Naive thymus-derived CD4-positive, alpha-beta T cell (primary cell): ENCODE measurements at places on chromosomes 16 and 17.

- no peaks in the 10 kb centered on the region for H3K36me3 ChIP-seq
- H3K4me1 ChIP-seq, result no peaks in the 10 kb centered on the region
- H3K27me3 ChIP-seq, result no peaks in the 10 kb centered on the region
- H3K4me3 ChIP-seq, result no peak overlapping the region
- DNase-seq, result no peak
Measured at GRCh38 chr16:63689068-63689467, 1432.8 kb downstream of the CDH11 start.

DNA sequence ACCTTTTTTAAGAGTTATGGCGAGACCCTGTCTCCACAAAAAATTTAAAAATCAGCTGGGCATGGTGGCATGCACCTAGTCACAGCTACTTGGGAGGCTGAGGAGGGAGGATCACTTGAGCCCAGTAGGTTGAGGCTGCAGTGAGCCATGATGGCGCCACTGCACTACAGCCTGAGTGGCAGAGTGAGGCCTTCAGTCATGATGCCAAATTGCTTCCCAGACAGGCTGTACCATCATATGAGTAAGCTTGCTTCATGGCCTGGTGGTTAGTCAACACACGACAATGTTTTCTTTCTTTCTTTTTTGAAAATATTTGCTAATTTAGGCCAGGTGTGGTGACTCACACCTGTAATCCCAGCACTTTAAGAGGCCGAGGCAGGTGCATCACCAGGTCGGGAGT, 12.5 kb downstream of the NTAN1 start:
- no peaks in the 10 kb centered on the region for H3K4me1 ChIP-seq
- DNase-seq, result no peak
- peaks cover 5% of the 10 kb centered on the region for H3K36me3 ChIP-seq
- no peak overlapping the region for H3K27ac ChIP-seq
- H3K4me3 ChIP-seq, result no peak overlapping the region
- no peaks in the 10 kb centered on the region for H3K27me3 ChIP-seq

- no peak overlapping the region for H3K4me3 ChIP-seq
- H3K27ac ChIP-seq, result no peak overlapping the region
- no peaks in the 10 kb centered on the region for H3K4me1 ChIP-seq
- H3K36me3 ChIP-seq, result peaks cover 11% of the 10 kb centered on the region
- no peaks in the 10 kb centered on the region for H3K27me3 ChIP-seq
Measured at GRCh38 chr17:31880311-31880710, 21.2 kb downstream of the UTP6 start.

DNA sequence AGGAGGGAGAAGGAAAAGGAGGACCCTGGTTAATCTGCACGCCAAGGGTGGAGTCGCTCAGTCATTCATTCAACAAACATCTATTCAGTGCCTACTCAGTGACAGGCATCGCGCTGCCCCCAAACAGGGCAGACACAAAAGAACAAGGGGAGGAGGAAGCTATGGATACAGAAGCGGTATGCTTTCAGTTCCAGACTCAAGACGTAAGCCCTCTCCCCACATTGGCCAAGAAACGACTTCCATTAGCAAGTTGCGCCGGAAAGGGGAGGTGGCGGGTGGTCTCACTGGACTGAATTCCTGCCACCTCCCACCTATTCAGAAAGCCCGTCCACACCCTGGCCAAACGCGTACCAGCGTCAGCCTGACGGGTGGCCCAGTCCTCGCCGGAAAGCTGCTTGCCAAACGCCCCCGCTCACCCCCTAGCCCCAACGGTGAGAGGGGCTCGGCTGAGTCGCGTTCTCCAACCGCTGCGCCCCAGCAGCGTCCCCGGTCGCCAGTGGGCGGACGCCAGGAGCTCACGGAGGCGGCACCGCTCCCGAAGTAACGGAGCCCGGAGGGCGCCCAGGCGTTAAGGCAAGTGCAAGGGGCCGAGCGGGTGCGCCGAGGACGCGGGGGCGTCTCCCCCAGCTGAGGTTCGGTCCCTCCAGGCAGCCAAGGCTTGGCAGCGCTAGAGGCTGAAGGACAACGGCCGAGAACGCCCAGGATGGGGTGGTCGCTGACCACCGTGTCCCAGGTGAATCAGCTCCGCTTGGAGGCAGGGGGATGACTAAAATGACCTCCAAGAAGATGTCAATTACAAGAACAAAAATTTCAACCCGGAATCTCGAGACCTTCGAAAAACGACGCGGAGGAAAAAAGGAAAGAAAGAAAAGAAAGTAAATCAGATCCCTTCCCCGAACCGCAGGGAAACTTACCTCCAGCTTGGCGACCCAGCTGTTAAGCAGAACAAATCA, 470.7 kb downstream of the SOX9 start:
- no peaks in the 10 kb centered on the region for H3K27me3 ChIP-seq
- no peak for DNase-seq
- H3K4me3 ChIP-seq, result peak overlapping the region; percentile 35
- H3K4me1 ChIP-seq, result peaks cover 10% of the 10 kb centered on the region

- H3K4me3 ChIP-seq, result no peak overlapping the region
- H3K4me1 ChIP-seq, result no peaks in the 10 kb centered on the region
- H3K27me3 ChIP-seq, result peaks cover 3% of the 10 kb centered on the region
- H3K27ac ChIP-seq, result no peak overlapping the region
Measured at GRCh38 chr16:67419931-67420330, 3.7 kb upstream of the ZDHHC1 start.

DNA sequence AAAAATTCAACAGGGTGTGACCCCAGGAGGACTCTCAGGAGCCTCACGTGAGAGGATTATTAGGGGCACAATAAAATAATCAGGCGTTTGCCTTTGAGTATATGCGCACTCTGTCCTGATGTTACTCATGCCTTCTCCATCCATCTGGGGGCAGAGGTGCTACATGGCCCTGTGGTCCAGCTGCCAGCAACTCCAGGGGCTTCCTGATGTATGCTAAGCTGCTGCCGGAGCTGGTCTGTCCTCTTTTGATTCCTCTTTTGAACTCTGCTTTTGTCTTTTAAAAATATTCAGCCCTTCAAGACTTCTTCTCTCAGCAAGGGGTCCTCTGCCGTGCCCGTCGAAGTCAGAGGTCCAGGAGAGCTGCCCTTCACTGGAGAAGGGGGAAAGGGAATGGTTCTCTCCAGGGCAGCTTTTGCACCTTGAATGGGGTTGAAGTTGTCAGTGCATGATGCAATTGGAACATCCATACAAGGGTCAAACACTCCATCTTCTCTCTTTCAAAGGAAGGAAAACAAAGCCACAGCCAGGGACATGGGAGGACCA, 431.4 kb downstream of the SHISA9 start:
- no peaks in the 10 kb centered on the region for H3K4me1 ChIP-seq
- DNase-seq, result no peak
- no peaks in the 10 kb centered on the region for H3K36me3 ChIP-seq

GRCh38 chr17:31067691-31068184, 27.0 kb upstream of the NF1 start:
- H3K27me3 ChIP-seq, result no peaks in the 10 kb centered on the region
- no peak overlapping the region for H3K27ac ChIP-seq
- H3K4me3 ChIP-seq, result no peak overlapping the region
- no peak for DNase-seq
- no peaks in the 10 kb centered on the region for H3K36me3 ChIP-seq
- no peaks in the 10 kb centered on the region for H3K4me1 ChIP-seq

GRCh38 chr17:67759355-67760171, 41.8 kb downstream of the NOL11 start:
- H3K4me3 ChIP-seq, result no peak overlapping the region
- no peaks in the 10 kb centered on the region for H3K36me3 ChIP-seq
- no peak overlapping the region for H3K27ac ChIP-seq
- H3K4me1 ChIP-seq, result no peaks in the 10 kb centered on the region
